ENCODE measurements at places on chromosomes 5 and 9.

DNA sequence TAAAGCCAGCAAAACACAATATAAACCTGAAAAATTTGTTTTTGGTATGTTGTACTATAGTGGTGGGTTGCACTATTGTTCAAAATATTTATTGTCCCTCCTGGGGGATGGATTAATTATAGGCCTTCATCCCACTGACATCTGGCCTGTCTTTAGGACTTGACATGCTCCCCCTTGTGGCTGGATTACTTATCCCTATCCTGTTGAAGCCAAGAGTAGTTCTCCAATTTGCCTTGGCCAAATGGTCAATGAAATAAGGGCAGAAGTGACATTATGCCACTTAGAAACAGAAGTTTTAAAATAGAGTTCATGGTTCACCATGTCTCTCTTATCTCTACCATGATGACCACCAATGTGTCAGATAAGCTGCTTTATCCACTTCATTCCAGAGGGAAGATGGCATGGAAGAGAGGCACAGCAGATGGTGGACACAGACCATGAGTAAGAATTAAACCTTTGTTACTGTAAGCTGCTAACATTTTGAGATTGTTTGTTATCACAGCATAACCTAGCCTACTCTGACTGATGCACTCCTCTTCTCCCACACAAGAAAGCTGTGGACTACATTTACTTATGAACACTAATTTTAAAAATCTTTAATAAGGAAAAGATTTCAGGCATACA, 29.2 kb upstream of the ARHGEF28 start:
- peak; percentile 60 for DNase-seq

DNA sequence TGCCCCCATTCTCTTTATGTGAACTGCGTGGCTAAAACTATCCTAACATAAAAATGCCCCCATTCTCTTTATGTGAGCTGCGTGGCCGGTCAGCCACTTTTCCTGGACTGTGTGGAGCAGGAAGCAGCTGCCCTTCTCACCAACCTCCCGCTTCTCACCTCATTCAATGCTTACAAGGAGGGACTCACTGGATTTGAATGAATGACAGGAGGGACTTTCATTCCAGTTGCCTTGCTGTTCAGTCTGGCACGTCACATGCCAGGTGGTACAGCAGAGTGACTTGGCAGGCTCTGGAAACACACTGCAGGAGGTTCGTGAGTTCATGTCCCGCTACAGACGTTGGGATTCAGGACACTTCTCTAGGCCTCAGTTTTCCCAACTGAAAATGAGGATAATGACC, 60.2 kb upstream of the NFIL3 start:
- DNase-seq = no peak

GRCh38 chr5:158020555-158021418, 161.8 kb upstream of the CLINT1 start:
- no peak for DNase-seq

DNA sequence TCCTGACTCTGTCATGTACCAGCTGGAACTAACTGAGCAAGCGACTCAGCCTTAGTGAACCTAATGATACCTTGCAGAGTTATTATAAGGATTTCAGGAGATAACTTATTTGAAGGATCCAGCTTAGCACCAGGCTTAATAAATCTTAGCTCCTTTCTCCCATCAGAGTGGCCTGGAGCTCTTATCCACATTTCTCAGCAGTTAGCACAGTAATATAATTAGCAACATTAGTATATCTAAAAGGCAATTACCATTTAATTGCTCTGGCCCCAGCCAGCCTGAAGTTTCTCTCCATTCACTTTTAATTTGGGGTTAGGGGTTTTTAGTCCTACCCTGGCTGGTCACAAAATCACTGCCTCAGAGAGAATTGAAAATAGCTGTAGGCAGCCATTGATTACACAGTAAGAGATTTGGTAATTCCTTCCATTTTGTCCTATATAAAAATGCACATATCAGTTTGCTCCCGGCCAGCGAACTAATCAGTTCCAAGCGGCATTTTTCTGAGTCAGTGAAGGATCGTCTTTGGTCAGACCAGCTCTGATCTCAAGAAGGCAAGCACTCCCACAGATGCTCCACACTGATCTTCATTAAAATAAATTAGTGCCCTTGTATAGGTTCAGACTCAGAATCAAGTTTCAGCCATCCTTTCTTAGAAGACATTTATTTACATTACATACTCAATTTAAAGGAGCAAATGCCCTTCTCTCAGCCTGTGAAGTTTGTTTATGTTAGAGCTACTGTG, 56.6 kb downstream of the SNCAIP start:
- no peak for DNase-seq

GRCh38 chr5:118522626-118523025, 465.7 kb downstream of the DTWD2 start:
- DNase-seq = no peak

GRCh38 chr5:127757576-127757975, 54.4 kb downstream of the CCDC192 start:
- DNase-seq = no peak

DNA sequence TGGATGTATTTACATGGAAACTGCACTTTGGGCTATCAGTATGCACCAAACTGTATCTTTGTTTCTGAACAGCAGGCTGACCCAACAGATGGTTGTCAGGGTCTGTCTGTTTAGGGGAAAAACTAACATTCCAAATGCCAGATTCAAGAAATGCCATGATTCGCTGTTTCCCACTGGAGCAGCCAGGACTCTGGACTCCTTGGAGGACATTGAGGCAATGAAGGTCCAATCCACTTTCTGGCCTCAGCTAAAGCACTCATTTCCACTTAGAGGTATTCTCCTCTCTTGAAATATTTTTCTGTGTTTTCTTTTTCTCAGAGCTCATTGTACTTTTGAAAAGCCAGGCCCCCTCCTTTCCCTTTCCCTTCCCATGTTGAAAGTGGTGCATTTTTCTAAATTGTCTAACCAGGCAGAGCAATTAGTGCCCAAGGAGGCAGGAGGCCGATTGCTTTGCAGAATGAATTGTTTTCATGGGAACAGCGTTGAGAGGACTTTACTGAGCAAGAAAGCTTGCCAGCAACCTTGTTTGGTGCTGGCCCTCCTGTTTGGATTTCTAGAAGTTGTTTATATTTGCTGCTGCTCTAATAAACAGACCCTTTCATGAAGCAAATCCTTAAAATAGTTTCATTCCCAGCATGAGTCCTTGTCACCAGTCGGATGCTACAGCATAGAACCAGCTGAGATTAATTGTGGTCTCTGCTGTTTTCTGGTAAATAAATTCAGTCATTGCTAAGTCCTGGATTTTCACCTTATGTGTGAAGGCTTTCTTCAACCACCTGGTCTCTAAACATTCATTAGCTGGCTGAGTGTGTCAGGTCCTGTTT, 132.8 kb upstream of the TAF11L2 start:
- DNase-seq = no peak

DNA sequence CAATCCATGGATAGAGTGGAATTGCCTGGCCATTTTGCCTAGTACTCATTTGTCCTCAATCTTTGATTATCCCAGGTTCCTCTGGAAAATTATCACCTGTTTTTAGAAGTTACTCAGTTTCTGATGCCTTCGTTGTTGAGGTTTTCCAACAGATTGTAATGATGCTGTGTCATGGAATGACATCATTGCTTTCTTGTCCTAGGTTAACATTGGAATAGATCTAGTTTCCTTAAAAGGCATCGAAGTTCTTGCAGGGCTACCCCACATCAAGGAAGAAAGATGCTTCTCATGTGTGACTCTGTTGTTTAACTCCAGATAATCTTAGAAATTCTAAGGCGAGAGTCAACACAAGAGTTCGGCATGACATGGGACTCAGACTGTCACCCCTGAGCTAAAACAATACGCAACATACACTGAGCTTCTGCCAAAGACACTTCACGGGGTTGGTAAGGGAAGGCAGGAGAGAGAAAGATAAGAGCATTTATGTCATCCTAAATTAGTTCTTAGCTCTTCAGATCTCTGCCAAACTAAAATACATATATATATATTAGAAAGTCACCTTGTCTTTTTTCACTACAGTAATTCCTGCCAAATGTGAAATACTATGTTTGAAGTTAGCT, 293.2 kb upstream of the WWC1 start:
- no peak for DNase-seq

- DNase-seq = no peak
Measured at GRCh38 chr9:133979921-133980863, 11.9 kb downstream of the VAV2 start.

DNA sequence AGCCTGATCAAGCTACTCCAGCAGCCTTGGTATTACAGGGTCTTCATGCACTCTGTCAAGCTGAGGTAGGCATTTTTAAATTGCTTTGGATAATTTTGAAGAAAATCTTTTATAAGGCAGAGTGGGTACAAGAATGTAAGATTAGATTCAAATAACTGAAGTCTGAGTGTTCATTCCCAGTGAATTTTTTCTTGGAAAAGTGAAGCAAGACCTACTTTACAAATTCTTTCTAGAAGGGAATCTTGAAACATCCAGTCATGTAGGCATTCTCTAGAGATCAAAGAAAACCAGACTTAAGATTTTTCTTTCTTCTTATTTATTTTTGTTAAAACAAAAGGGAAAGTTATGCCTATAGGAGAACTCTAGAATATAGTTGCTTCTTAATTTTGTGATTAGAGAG, 139.0 kb downstream of the FOCAD start:
- DNase-seq = no peak

DNA sequence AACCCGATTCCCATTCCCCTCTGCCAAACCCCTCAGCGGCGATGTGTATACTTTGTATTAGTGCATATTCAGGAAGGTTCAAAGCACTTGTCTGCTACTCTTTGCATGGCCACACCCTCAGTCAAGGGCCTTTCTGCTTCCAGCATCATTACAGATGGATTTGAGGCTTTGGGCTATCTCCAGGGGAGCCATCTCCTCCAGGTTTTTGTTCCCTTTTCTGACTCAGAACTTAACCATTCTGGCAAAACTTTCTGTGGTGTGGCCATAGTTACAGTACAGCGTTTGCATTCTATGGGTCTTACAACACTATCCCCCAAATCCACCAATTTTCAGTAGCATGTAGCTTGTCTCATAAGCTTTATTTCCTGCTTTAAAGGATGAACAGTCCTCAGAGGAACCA, 36.0 kb upstream of the SVEP1 start:
- no peak for DNase-seq

DNA sequence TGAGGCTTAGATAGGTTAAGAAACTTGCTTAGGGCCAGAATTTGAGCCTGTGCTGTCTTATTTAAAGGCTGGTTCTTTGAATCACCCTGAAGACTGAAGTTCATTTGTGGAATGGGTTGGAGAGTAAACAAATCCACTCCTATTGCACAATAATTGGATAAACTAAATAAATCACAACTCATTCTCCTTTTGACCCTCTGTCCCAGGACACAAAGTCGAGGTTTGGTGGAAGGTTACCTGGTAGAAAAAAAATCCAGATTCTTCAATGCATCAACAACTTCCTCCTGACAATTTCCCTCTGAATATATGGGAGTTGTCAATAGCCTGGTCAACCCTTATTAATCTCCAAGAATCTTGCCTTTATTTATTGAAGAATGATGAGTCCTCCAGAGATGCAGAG, 28.9 kb downstream of the TBC1D2 start:
- no peak for DNase-seq

GRCh38 chr9:34783951-34784487, 74.1 kb upstream of the CCL21 start:
- DNase-seq = no peak

DNA sequence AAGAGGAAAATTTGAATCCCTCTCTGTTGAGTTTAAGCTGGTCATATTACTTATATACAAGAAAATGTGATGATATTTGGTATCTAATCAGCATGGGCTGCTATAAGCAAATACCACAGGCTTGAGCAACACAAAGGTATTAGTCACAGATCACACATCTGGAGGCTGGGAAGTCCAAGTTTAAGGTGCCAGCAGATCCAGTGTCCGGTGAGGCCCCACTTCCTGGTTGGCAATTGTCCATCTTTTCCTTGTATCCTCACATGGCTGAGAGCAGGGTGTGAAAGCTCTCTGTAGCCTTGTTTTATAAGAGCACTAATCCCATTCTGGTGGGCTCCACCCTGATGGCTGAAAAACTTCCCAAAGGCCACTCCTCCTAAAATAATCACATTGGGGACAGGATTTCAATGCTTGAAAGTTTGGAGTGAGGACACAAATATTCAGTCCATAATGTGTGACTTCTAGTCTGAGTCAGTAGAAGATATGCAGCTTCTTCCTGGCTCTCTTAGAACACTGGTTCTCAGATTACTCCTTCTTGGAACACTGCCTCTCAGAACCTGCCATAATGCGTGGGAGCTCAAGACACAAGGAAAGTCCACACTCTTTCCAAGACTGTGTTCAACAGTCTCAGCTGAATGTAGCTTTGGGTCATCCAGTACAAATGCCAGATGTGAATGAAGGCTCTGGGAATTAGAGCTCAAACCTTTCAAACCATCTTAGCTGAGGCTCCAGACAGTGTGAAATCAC, 124.1 kb downstream of the PRDM9 start:
- no peak for DNase-seq

GRCh38 chr5:132300577-132301343, 6.6 kb downstream of the SLC22A4 start:
- no peak for DNase-seq

- no peak for DNase-seq
Measured at GRCh38 chr5:95591490-95591901, 28.4 kb upstream of the GPR150 start.

GRCh38 chr9:109705515-109705914, 74.5 kb upstream of the PALM2AKAP2 start:
- no peak for DNase-seq

- DNase-seq = no peak
Measured at GRCh38 chr5:169384661-169385060, 83.7 kb upstream of the SLIT3 start.

GRCh38 chr5:132747616-132748440, 602 bp downstream of the CCNI2 start:
- peak; percentile 55 for DNase-seq

DNA sequence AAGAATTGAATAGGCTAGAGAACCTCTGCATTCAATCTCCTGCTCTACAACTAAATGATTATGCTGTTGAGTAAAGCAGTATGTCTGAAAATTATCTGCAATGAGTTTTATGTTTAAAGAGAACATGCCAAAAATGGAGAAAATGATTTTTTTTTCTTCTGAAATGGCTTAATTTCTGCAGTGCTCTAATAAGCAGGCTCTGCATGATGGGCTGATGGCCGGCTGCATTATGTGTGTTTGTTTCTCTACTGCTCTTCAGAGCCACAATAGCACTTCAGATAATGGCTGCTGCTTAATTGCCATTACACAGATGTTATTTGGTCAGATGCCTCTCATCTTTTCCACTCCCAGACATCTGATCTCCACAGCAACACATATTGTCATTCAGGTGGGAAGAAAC, 286.4 kb upstream of the DMAC1 start:
- no peak for DNase-seq

DNA sequence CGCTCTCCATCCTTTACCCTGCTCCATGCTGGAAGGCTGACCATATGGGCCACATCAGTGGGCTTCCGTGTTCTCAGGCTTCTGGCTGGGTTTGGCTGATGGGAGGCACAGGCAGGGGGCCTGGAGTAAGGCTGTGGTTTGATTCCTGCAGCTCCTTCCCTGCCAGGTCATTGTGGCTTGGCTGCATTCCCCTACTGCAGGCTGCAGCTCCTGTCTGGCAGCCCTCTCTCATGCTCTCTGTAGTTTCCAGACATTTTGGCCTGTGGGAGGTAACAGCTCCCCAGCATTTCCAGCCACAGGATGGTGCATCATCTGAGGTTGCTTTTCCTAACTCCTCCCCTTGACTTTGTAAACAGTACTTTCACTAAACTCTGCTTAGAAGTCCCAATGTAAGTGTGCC, 102.0 kb upstream of the PTPN3 start:
- DNase-seq = no peak

- no peak for DNase-seq
Measured at GRCh38 chr5:108074626-108075025, 307.3 kb downstream of the FBXL17 start.

GRCh38 chr9:13810510-13810909, 503.4 kb downstream of the NFIB start:
- DNase-seq = peak; percentile 51

GRCh38 chr9:8157683-8158324, 358.2 kb upstream of the DMAC1 start:
- DNase-seq = no peak
